ENCODE measurements at places on chromosomes 16 and 17.
A peak's percentile ranks its signal among the peaks of the same experiment; 100 is the strongest.

DNA sequence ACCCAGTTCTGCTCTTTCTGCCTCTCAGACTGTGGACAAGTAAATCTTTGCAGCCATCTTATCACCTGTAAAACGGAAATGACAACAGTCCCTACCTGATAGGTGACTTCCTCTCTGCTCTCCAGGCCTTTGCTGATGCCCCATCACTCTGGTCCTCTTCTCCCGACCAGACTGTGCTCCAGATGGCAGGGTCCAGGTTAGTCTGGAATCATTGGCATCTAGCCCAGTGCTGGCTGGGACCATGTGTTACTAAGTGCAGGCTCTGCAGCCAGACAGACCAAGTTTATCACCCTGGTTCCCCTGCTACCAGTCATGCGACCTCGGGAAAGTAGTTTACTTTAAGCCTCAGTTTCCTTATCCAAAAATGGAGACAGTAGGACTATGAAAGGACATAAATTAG lies 1.8 kb upstream of the NUBP1 start:
- no peak for DNase-seq

- no peak for DNase-seq
Observed at GRCh38 chr16:66621973-66622372, 17.5 kb downstream of the CMTM3 start.

DNA sequence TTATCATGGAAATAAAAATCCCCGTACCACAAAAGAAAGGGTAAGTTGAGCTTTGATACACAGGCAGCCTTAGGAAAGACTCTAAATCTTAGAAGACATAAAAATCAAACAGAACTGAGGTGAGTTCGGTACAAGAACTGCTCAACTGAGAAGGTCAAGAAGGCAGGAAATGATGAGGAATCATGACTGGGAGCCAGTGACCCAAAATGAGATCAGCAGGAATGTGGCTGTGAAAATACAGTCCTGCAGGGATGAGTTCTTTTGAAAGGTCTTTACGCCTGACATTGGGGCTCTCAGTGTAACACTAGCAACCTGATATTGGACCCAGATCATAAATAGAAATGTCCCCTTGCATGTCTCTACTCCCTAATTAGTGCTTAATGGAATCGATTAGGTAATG lies 56.3 kb upstream of the CDH11 start:
- no peak for DNase-seq

DNA sequence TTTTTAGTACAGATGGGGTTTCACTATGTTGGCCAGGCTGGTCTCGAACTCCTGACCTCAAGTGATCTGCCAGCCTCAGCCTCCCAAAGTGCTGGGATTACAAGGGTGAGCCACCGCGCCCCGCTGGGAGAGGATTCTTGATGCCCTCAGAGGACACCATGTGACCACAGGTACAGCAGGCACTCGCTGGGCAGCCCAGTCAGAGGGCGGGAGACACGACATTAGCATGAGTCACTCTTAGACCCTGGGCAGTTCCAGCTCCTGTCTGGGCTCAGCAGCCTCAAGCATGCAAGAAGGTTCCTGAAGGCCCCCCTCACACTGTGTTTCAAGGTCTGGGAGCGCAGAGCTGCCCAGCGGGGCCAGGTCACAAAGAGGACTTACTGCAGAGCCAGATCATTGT lies 11.9 kb downstream of the STAC2 start:
- no peak for DNase-seq

GRCh38 chr16:2467528-2468232 lies 3.4 kb upstream of the NTN3 start:
- DNase-seq, result no peak

DNA sequence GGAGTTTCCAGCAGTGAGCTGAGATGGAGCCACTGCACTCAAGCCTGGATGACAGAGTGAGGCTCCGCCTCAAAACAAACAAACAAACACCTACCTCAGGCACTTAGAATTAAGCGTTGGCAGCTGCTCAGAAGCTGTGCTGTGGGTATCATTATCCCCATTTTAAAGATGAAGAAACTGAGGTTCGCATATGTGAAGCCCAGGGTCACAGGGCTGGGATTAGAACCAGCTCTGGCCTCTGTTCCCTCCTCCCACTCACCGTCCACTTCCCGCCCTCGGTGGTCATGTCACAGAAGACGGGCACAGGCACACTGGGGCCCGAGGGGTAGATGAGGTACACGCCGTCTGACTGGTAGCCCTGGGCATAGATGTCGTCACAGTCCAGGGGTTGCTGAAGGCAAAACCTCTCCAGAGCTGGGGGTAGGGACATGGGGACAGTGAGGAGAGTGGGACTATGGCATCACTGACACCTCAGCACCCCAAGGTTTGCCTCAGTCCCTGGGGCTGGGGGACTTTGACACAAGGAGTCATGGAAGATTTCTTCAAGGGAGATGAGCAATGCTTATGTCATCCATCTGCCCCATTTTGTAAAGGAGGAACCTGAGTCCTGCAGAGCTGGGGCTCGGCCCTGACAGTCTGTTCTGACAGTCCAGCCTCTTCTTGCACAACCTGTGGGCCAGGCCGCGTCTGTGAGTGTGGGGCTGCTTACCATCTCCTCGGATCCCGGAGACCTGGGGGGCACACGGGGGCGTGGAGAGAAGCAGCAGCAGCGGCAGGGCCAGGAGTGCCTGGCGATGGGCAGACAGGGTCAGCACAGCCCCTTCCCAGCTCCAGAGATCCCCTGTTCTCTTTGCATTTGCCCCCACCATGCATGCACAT lies 700 bp downstream of the MFAP4 start:
- DNase-seq, result no peak

DNA sequence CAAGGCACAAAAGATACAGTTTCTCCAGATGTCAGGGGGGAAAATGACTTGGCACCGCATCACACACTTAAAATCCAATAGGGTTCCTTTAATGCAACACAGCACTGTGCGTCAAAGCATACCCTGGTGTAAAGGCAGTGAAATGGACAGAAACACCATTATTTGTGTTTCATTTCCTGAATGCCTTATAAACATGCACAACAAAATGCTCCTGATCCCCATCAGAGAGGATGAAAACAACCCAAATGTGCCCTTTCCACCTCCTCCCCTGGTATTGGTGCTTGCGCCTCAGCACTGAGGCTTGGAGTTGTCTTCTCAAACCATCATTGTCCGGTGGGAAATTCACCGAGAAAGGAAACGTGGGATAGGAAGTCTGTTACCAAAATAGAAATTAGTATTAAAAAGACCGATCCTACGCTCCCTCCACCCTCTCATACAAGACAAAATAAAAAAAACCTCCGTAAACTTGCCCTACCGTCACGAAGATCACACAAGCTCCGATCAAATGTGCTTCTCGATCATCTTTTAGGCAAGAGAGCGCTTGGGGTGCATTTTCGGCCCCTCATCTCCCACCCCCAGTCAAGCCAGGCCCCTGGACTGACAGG lies 722 bp downstream of the CDC27 start:
- DNase-seq, result peak; percentile 31

GRCh38 chr16:51949282-51949681 lies 597.7 kb downstream of the TOX3 start:
- no peak for DNase-seq

GRCh38 chr17:67474081-67474661 lies 97.1 kb downstream of the PITPNC1 start:
- DNase-seq, result no peak

GRCh38 chr17:74015990-74016389 lies 187.5 kb upstream of the RPL38 start:
- no peak for DNase-seq

DNA sequence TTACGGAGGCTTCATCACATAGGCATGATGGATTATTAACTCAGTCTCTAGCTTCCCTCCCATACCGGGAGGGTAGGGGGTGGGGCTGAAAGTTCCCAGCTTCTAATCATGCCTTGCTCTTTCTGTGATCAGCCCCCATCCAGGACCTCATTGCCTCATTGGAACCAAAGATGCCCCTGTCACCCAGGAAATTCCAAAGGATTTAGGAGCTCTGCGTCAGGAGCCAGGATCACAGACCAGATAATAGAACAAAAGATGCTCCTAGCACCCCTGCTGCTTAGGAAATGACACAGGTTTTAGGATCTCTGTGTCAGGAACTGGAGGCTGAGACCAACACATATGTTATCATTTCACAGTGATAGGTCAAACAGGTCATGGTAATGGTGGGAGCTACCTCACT lies 9.7 kb downstream of the USB1 start:
- no peak for DNase-seq

GRCh38 chr16:55418586-55418985 lies 60.4 kb upstream of the MMP2 start:
- no peak for DNase-seq

DNA sequence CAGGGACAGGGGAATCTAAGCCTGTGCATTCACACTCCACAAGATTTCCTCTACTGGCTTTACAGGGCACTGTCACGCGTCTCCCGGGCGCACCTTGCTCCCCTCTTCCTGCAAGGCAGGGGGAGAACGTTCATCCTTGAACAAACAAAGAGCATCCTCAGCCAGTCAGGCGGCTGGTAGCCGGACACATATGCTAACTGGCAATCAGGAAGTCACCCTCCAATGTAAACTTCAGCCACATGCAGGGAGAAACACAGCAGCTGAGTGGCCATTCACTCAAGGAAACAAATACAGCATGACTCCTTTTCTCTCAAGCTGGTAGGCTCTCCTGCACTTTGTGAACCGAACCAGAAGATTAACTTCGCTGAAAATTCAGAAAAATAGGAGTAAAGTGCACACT lies 10.8 kb upstream of the HSBP1 start:
- no peak for DNase-seq

DNA sequence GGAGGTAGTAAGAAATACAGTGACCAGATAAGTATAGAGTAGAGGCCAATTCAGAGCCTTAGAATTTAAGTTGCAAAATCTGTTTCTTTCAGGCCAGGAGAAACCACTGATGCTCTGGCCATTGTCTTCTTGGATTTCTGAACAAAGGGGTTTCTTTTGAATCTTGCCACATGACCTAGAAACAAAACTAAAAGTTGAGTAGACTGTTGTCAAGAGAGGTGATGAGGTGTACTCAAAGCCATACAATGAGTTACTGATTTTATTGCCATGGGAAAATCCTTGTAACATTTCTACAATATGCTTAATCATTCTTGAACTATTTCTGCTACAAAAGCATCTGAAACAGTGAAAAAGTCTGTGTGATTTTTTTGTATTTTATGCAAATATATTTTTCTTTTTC lies 881.3 kb downstream of the CDH11 start:
- DNase-seq, result no peak

GRCh38 chr16:89484923-89485679 lies 5.3 kb downstream of the ANKRD11 start:
- DNase-seq, result peak; percentile 19

GRCh38 chr16:88865310-88865709 lies 1.1 kb downstream of the PABPN1L start:
- DNase-seq, result no peak

DNA sequence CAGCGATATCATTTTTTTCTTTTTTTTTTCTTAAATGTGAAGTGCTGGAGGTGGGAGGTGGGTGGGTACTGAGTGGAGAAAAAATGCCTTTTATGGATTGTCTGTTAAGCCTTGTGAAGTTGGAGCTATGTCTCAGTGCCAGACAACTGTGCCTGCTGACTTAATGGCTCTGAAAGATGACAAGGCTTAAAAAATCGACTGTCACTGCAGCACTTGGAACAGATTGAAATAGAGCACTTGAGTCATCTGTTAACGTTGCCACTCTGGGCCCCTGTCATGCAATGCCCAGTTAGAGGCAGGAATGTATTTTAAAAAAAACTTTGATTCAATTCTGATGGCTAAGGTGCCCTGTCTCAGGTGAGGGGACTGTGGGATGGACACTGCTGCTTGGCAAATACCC lies 108.2 kb upstream of the HS3ST2 start:
- DNase-seq, result no peak

GRCh38 chr16:85359147-85359822 lies 247.0 kb upstream of the CIBAR2 start:
- DNase-seq, result no peak

DNA sequence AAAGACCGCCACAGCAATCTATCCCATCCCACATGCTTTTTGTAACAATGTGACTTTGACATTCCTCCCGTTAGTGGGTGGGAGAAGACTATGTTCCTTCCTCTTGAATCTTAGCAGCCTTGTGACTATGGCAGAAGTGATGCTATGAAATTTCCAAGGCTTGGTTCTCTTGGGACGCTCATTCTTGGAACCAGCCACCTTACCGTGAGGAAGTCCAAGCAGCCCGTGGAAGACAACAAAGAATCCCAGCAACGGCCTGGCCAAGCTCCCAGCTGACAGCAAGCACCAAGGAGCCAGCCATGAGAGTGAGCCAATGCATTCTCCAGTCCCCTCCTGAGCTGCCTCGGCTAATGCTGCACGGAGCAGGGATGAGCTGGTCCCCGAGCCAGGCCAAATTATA lies 62.3 kb downstream of the VPS53 start:
- DNase-seq, result no peak

- no peak for DNase-seq
Observed at GRCh38 chr16:87604634-87605111, 2.4 kb downstream of the JPH3 start.

GRCh38 chr17:13160296-13160695 lies 142.5 kb upstream of the ELAC2 start:
- DNase-seq, result no peak

GRCh38 chr17:77700165-77700881 lies 258.2 kb upstream of the TNRC6C start:
- no peak for DNase-seq

GRCh38 chr17:21304091-21304490 lies 19.6 kb downstream of the MAP2K3 start:
- DNase-seq, result no peak

- DNase-seq, result no peak
Observed at GRCh38 chr17:83037084-83037873, 42.1 kb upstream of the METRNL start.

DNA sequence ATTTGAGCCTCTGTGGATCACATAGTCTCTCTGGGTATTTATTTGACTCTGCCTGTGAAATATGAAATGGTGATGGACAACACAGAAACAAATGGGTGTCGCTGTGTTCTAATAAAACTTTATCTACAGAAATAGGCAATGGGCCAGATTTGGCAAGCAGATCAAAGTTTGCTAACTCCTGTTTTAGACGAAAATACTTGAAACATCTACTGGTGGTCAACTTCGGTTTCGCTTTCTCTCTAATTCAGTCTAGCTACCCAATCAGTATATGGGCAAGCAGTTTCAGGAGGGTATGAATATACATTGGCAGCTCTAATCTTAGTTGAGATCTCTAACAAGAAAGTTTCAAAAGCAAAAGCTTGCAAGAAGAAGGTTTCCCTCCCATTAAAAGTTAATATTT lies 60.1 kb upstream of the DYNLRB2 start:
- no peak for DNase-seq

DNA sequence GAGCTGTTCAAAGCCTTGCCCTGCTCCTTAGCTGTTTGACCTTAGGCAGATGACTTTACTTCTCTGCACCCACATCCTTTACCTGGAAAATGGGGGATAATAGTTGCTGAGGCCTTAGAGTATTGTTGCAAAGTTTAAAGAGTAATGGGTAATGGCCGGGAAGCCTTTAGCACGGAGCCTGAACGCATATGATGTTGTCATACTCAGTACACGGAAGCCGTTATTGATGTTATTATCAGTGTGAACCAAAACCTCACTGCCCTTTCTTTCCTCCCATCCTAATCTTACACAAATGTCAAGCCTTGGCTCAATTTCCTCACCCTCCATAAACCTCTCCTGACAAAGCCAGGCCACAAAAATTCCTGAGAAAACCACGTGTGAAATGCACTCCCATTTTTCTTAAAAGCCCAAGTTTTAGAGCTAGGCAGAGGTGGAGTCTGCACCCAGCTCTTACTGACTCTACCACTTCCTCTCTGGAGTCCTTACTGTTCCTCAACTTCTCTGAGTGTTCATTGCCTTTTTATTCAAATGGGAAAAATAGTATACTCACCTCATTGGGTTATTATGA lies 67.3 kb upstream of the CACNG3 start:
- no peak for DNase-seq

- DNase-seq, result no peak
Observed at GRCh38 chr17:16905593-16906191, 66.2 kb downstream of the TNFRSF13B start.

- DNase-seq, result no peak
Observed at GRCh38 chr17:42275527-42276358, 448 bp downstream of the STAT5B start.
